ENCODE measurements at places on chromosomes 2 and 18.
A peak's percentile ranks its signal among the peaks of the same experiment; 100 is the strongest.

GRCh38 chr2:234761910-234762309 lies 189.9 kb upstream of the SH3BP4 start:
- no peak for DNase-seq

- no peak for DNase-seq
Measured at GRCh38 chr18:58525928-58526424, 102.9 kb downstream of the ALPK2 start.

- DNase-seq = no peak
Measured at GRCh38 chr2:112229348-112229747, 25.5 kb downstream of the ZC3H8 start.

GRCh38 chr2:165293440-165294420 lies 54.5 kb downstream of the SCN2A start:
- DNase-seq = no peak

DNA sequence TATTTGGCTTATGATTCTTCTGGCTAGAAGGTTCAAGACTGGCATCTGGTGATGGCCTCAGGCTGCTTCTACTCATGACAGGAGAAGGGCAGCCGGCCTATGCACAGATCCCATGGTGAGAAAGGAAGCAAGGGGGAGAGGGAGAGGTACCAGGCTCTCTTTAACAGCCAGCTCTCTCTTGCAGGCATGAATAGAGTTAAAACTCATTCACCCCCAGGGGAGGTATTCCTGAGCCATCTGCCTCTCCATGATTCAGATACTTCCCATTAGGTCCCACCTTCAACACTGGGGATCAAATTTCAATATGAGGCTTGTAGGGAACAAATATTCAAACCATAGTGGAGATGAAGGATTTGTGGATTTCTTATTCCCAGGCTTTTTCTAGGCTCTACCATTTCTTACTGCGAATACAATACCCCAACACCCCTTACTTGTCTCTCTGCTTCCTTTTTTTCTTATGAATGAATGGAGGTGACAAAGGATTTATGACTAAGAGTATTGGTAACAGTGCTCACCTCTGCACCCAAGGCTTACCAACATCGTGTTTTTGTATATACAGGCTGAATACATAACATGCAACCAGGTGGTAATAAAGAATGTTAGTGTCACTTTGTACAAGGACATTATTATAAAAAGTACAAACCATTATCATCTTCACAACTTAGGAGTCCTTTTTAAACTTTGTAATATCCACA lies 454.6 kb upstream of the TRIB2 start:
- DNase-seq = no peak

- DNase-seq = peak; percentile 69
Measured at GRCh38 chr18:42298759-42299675, 344.0 kb downstream of the PIK3C3 start.

GRCh38 chr2:113198048-113198789 lies 24.4 kb downstream of the PSD4 start:
- no peak for DNase-seq

GRCh38 chr2:71130905-71131244 lies 441 bp downstream of the MPHOSPH10 start:
- no peak for DNase-seq

DNA sequence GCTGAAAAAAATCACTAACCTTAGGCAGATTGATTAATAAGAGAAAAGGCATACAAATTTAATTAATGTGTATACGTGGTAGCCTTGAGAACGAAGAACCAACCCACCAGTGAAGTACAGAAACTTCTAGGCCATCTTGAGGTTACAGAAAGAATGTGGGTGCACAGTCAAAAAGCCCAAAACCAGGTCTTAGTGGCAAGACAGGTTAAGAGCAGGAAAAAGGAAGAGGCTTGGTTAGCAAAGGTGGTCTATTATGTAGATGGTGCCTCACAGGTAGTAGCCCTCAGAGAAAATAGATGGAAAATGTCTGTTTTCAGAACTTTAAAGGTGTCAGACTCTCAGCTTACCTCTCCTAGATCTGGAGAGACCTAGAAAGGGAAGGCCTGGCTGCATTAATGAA lies 22.0 kb upstream of the SLC35G4 start:
- no peak for DNase-seq

DNA sequence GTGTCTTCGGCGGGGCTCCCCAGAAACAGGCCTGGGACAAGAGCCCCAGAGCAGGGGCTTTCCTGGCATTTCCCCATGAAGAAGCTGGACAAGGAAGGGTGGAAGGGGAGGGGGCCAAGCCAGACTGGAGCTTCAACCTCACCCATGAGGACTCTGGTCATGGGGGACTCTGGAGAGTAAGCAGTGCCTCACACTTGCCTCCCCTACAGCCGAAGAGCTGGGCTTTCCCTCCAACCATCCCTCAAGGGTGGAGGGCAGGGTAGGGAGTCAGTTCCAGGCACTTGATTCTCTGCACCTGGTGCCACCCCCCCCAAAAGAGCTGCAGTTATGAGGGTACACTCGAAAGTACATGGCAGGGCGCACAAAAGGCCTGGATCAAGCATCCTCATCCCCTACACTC lies 246.6 kb downstream of the TFCP2L1 start:
- DNase-seq = no peak

GRCh38 chr2:17482651-17483050 lies 35.6 kb downstream of the RAD51AP2 start:
- DNase-seq = no peak

GRCh38 chr2:176285321-176285720 lies 16.1 kb downstream of the MTX2 start:
- DNase-seq = no peak

DNA sequence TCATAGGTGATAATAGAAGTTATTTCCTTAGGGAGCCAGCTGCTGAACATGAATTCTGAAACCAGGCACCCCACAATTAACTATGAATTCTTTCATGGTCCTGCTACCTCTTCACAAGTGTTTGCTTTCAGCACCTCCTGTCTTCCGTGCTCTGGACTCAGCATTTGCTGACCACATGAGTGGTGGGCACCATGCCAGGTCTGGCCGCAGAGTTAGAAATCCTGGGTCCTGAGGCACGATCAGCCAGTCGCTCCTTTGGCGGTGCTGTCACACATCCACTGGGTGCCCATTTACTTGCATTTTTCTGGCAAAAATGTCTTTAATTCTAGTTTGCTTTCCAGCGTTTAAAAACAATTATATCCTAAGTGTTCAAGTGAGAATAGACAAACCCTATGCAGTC lies 196.4 kb upstream of the PXDN start:
- DNase-seq = peak; percentile 60

- no peak for DNase-seq
Measured at GRCh38 chr18:42157878-42158277, 202.8 kb downstream of the PIK3C3 start.

GRCh38 chr2:113829270-113829669 lies 60.6 kb upstream of the ACTR3 start:
- no peak for DNase-seq

DNA sequence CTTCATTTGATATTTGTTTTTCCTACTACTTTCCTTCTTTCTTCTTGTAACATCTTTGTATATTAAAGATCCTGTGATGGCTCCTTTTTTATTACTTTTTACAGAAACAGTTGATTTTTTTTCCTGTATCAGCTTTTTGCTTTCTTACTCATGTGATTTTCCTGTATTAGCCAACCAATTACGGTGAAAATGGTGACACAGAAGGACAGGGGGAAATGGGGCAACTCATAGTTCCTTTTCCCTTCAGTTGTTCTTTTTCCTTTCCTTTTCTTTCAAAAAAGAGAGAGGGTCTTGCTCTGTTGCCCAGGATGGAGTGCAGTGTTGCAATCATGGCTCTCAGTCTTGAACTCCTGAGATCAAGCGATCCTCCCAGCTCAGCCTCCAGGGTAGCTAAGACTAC lies 117.8 kb downstream of the ATL2 start:
- DNase-seq = no peak

- no peak for DNase-seq
Measured at GRCh38 chr2:71309-72035, 25.2 kb upstream of the FAM110C start.

GRCh38 chr18:5091741-5092140 lies 105.3 kb downstream of the AKAIN1 start:
- no peak for DNase-seq

DNA sequence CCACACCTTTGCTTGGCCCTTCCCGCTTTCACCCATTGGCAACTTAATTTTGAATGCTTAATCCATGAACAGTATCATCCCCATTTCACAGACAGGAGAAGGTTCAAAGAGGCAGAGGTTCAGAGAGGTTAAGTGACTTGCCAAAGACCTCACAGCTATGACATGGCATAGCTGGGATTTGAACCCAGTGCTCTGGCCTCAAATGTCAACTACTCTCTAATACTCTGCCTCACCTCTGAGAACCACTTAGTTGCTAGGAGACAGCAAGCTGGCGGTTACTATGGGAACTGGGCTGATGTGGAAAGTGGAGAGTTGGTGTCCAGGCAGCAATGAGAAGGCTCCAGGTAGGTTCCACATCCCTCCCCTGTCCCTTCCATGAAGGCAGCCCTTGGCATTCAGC lies 15.8 kb upstream of the PRSS56 start:
- no peak for DNase-seq

- peak; percentile 39 for DNase-seq
Measured at GRCh38 chr2:55364189-55365055, 55.2 kb downstream of the CCDC88A start.

DNA sequence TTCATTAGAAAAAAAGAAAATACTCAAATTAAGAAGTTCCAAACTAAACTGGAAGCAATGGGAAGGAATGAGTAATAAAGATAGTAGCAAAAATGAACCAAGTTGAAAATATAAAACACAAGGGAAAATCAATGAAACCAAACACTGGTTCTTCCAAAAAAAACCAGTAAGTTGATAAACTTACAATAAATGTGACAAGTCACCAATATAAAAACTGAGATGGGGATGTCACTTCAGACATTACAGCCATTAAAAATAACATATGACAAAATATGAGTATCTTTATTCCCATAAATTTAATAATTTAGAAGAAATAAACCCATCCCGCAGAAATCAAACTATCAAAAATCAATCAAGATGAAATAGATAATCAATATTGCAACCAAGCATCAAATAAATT lies 633.9 kb upstream of the RAB6C start:
- no peak for DNase-seq

DNA sequence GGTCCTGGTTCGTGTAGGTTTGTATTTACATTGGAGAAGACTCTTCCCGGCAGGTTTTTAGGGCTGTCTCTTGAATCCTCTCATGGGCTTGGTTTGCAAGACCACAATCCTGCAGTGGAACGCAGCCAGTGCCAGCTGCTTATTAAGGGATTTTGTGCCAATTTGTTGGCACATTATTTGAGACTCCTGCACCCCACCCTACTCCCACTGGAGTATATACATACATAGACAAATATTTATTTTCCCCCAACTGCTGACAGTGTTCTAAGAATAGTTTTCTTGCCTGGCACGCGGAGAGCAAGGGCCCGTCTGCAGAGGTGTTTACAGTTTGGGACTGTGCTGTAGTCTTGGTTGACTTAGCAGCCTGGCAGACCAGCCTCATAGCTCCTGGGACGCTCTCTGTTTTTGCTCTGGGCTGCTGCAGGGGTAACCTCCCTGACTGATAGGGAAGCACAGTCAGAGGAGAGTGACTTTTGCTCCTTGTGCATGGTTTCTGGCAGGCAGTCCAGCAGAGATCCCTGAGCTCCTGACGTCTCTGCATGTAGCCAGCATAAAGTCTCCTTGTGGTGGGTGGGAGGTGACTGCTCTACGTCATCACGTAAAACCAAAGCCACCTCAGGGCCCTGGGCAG lies 1.9 kb downstream of the LDLRAD4 start:
- no peak for DNase-seq

DNA sequence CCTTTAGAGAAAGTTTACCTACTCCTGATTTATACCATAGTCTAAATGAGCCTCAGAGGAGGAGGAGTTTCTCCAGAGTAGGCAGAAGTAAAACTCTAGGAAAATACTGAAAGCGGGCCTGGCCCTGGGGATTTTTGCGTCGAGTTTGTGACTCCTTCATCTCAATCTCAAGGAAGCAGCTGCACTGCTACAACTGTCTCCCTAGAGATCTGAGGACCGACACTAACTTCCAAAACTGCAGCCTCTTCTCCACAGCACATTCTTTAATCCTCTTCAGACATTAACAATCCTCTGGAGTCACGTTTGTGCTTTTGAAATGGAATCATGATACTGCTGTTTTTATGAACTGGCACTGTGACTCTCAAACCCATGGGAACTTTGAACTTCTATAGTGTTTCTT lies 281.4 kb downstream of the KCNS3 start:
- DNase-seq = no peak

DNA sequence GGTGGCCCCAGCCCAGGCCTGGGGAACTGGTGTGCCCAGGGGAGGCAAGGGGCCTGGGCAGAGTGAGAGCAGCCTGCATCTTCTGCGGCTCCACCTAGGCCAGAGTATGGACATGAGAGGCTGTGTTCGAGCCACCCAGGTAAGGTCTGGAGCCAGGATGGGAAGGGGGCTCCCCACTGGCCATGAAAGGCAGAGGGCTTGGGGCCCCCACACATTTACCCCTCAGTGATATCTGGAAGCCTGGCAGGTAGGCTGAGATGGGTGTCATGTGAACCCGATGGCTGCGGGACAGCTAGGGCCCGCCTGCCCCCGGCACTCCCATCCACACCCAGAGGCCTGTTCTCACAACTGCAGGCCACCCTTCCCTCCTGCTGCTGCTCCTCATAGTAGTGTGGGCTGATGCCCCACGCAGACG lies 13.2 kb downstream of the ADRA2B start:
- DNase-seq = no peak

DNA sequence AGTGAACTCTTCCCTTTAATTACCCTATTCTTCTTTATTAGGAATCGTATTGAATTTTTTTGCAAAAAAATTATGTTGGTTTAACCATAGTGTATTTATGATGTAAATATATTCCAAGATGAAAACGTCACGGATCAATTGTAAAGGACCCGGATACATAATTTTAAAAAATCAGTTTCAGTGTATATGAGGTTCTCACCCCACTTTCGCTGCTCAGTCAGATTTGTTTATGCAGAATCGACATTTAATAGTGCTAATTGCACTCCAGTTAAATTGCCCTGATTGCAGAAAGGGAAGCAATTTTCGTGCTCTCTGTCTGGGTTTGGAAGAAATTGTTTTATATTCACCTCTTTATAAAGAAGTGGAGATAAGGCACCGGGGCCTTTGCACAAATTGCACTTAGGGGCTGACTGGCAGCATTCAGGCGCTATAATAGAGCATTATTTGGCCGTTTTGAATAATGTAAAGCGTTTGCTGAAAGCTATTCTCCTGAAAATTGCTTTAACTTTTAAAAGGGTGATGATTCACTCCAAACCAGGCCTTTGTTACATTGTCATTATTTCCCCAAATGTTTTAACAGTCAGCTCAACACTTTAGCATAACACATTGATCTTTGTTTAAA lies 3.0 kb upstream of the SP9 start:
- no peak for DNase-seq

DNA sequence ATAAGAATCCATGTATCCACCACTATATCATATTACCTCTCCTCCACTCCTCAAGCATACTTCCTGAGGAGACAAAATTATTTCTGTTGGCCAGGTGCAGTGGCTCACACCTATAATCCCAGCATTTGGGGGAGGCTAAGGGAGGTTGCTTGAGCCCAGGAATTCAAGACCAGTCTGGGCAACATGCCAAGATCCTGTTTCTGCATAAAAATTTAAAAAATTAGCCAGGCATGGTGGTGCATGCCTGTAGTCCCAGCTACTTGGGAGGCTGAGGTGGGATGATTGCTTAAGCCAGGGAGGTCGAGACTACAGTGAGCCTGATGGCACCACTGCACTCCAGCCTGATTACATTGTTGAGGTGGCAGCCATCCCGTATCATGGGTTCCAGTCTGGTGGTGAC lies 9.2 kb downstream of the INHA start:
- no peak for DNase-seq

GRCh38 chr2:122191331-122191730 lies 435.9 kb downstream of the TSN start:
- no peak for DNase-seq

Measured in left cardiac atrium (tissue), 4 donors.